ENCODE measurements at places on chromosomes 1 and 21.

- DNase-seq, result no peak
Measured at GRCh38 chr1:232917053-232917452, 33.4 kb upstream of the NTPCR start.

- no peak for DNase-seq
Measured at GRCh38 chr21:34669149-34669879, 520 bp downstream of the CLIC6 start.

- no peak for DNase-seq
Measured at GRCh38 chr1:192974701-192975100, 84.5 kb downstream of the UCHL5 start.

- no peak for DNase-seq
Measured at GRCh38 chr1:117556341-117556740, 49.5 kb upstream of the TENT5C start.

GRCh38 chr1:116808848-116809508, 54.7 kb downstream of the CD2 start:
- DNase-seq, result no peak

GRCh38 chr1:51238034-51238403, 1.9 kb downstream of the RNF11 start:
- no peak for DNase-seq

GRCh38 chr1:197422993-197423392, 154.9 kb downstream of the CRB1 start:
- DNase-seq, result no peak

All from effector CD4-positive, alpha-beta T cell (primary cell).